ENCODE measurements at places on chromosomes 2 and 18.

DNA sequence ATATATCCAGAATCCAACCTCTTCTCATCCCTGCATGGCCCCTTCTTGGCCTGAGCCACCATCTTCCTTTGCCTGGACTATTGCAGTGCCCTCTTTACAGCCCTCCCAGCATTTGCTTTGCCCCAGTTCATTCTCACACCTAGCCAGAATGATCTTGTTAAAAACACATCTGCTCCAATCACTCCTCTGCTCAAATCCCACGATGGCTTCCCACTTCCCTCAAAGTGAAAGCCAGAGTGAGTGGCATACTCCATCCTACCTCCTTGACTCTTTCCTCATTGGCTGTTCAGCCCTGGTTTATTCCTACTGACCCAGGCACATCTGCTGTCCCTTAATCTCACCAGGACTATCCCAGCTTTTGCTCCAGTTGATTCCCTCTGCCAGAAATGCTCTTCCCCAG is 14.7 kb downstream of the SULT6B1 start:
- no peak for DNase-seq

- no peak for DNase-seq
These were observed 184.9 kb downstream of the UBE2E3 start for GRCh38 chr2:181165199-181165868.

- DNase-seq, result no peak
These were observed 2039.2 kb upstream of the CELF4 start for GRCh38 chr18:39604836-39605235.

DNA sequence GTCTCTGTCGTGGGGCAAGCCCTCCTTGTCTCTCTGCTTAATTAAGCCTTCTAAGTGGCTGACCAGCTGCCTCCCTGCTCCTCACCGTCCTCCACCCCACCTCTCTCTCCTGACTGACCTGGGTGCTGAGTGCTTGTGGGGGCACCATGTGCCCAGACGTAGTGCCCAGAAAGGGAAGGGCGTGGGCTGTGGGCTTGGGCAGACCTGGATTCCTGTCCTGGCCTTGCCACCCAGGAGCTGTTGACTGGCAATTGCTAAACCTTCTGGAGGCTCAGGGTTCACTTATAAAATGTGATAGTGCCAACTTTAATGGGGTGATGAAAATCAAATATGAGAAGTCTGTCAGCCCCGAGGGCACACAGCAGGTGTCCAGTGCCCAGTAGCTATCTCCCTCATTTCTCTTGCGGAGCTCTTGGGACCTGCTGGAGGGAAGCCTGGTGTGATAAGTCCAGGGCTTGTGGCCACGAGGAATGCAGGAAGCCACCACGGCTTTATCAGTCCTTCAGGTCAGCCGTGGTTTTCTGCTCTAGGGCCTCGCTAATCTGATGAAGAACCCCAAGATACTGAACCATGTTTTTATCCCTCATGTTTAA is 22.0 kb upstream of the INHBB start:
- DNase-seq, result no peak

GRCh38 chr2:66442516-66443185 is 7.7 kb downstream of the MEIS1 start:
- no peak for DNase-seq

GRCh38 chr2:173307293-173307692 is 47.4 kb upstream of the CDCA7 start:
- DNase-seq, result no peak

GRCh38 chr18:12264864-12265263 is 10.7 kb downstream of the CIDEA start:
- DNase-seq, result no peak

- DNase-seq, result no peak
These were observed 206.7 kb upstream of the RBBP8 start for GRCh38 chr18:22726469-22726868.

DNA sequence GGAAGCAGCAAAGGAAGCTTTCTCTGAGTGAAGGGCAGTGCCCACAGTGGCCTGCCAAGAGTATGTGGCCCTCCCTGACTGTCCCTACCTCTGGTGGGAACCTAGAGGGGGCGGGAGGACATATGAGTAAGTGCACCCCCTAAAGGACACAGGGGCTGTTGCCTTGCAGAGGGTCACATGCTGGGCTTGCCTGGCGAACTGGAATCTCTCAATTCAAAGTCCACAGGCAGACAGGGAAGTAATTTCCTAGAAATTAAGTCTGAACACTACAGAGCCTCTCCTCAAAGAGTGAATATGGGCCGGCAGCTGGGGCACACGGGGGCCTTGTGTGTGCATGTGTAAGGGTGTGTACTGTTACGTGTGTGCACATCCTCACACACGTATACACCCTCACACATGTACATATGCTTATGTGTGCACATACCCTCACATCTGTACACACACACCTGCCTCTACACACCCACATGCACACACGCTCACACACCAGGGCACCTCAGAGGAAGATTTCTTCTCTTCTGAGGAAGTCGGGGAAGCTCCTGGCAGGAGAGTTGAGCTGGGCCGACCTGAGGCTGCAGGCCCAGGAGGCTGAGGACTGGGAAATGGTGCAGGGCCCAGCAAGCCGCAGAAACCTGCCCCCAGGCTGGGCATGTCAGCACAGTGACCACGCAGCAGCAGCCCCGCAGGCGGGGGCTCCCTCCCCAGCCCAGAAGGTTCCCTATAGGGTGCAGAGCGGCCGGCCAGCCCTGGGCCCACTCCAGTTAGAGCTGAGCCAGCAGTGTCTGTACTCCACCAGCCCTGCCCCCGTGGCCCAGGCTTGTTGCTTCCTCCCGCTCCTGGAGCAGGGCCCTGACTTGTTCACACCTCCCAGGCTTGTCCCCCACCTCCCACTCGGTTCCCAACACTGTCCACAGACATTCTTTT is 77.4 kb upstream of the TAF1B start:
- DNase-seq, result no peak

DNA sequence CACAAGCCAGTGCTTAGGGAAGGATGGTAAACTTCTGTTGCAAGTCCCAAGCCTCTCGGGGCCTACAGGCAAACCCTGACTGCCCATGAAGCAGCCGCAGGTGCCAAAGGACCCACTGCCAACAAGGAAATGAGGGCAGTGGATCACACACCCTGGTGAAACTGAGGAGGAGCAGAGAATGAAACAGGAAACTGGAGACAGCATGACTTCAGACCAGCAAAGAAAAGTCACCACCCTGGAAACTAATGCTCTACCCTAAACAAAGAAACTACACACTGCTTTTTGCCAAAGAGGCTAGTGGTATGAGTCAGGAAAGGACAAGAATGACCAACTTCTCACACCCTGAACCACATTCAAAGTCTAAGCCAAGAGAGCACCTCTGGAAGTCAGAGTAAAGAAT is 97.2 kb downstream of the MYO5B start:
- no peak for DNase-seq

DNA sequence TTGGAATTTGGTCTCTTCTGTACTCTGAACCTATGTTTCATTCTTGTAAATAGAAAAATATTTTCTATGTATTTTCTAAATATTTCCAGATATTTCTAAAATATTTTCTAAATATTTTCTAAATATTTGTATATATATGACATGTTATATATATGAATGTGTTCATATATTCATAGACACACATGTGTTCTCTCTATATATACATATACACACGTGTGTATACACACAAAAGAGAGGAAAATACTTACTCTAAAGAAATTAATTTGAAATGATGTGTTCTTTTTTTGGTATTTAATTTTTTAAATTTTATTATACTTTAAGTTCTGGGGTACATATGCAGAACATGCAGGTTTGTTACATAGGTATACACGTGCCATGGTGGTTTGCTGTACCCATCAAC is 589.6 kb downstream of the LRRTM4 start:
- DNase-seq, result no peak

DNA sequence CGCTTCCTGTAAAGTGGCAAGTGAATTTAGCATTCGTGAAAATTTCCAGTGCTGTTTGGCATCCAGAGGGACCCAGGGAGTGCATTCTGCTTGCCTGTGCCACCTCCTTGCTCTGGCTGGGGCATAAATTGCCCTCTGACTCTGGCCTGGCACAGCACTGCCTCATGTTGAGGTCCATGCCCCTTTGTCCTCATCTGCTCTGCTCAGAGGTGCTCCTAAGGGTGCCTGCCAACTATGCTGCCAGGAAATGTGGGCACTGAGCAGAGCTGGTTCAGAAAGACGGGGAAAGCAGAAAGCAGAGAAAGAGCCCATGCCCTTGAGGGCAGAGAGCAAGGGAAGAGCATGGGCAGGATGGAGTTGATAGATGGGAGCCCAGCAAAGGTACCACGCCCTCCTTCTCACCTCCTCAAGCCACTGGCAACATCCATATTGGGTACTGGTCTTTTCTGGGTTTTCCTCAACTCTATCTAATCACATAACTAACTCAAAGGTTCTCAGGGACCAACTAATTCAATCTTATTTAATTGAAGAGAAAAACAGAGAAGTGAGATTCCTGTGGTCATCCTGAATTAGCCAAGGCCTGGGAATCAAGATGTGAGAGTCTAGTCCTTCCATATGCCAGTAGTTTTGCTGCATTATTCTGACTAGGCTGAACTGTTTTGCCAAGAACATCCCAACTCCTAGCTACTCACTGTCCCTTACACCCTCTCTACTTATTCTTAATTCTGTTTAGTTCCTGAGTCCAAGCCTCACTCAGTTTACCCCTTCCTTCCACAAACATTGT is 441.5 kb upstream of the TNP1 start:
- no peak for DNase-seq

- DNase-seq, result no peak
These were observed 15.1 kb downstream of the COBLL1 start for GRCh38 chr2:164826293-164827243.

DNA sequence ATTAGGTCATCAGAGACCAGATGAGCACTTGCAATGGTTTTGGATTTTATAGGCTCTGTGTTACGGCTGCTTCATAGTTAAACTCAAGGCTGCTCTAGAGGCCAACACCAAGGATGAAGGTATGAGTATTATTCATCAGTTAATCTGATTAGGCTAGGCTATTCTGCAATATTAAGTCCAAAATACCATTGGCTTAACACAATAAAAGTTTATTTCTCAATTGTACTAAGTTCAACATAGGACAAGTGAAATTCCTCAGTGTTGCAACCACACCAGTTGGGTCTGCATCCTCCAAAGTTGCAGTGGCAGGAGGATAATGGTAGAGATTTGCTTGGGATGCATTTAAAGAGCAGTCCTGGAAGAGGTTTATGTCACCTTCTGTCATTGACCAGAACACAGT is 538.3 kb upstream of the CDH2 start:
- DNase-seq, result no peak

Measured in stimulated activated CD8-positive, alpha-beta memory T cell treated with anti-CD3 and anti-CD28 coated beads, Interleukin-15, amount 100 ng/mL, for 24 hours (primary cell).